ENCODE measurements at places on chromosomes 6 and 20.

- no peak for DNase-seq
Observed at GRCh38 chr6:167572106-167572505, 247.2 kb downstream of the TTLL2 start.

- no peak for DNase-seq
Observed at GRCh38 chr6:52394251-52394666, 25.9 kb upstream of the EFHC1 start.

DNA sequence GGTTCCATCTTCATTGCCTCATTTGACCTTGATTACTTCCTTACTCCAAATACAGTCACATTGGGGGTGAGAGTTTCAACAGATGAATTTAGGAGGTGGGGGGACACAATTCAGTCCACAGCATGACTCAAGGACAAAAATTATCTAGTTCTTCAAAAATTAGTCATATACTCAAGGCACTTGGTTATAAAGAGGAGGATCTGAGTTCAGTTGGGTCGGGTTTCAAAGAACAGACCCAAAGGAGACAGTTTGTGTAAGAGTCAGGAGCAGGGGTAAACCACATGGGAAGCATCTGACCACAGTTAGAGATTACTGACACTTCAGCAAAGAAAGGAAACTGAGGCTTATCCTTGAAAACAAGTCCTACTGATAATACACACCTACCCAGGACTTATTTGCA is 138.0 kb downstream of the TBC1D7 start:
- no peak for DNase-seq

- DNase-seq = no peak
Observed at GRCh38 chr6:167093922-167094432, 28.9 kb upstream of the CCR6 start.

- DNase-seq = no peak
Observed at GRCh38 chr6:56913285-56914074, 41.4 kb upstream of the BEND6 start.

DNA sequence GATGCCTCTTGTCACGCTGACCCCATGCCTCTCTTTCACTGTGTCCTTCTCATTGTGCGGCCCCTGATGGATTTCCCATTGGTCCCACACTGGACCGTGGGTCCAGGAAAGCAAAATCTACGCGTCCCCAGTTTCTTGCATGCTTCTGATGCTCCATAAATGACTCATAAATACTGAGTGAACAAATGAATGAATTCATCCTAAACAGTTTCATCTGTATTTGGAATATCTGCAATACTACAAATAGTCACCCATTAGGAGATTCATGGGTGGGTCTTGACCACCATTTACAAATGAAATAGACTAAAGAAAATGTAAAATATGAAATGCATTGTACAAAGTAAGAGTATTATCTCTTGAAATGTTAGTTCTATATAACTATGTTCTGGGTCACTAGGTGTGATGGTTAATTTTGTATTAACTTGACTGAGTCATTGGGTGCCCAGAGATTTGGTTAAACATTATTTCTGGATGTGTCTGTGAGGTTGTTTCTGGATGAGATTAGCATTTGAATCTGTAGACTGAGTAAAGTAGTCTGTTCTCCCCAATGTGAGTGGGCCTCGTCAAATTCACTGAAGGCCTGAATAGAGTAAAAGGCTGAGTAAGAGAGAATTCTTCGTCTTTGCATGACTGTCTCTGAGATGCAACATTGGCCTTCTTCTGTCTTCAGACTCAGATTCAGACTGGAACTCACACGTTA is 448.7 kb downstream of the PREX1 start:
- no peak for DNase-seq

DNA sequence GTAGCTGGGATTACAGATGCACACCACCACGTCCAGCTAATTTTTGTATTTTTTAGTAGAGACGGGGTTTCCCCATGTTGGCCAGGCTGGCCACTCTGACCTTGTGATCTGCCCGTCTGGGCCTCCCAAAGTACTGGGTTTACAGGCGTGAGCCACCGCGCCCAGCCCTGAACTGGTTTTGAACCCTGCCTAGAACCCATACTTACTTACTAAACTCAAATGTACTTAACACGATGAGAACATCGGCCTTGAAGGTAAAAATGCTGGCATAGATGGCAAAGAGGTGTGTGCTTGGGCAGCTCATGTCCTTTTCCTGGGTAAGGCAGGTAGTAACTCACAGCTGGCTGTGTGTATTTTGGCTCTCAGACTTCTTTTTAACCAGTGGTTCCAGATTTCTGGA is 3.2 kb upstream of the ARMC12 start:
- no peak for DNase-seq

GRCh38 chr6:167499161-167499660 is 174.3 kb downstream of the TTLL2 start:
- DNase-seq = no peak

Data from NCI-H187 treated with DMSO at 0.1 percent for 48 hours (cell line).